Cortex of kidney (tissue), 1 donor: ENCODE measurements at places on chromosomes 12 and 14.

GRCh38 chr14:54329082-54329695, 67.6 kb upstream of the CDKN3 start:
- DNase-seq = no peak

- DNase-seq = no peak
Observed at GRCh38 chr12:57231276-57232021, 1.9 kb downstream of the SHMT2 start.

DNA sequence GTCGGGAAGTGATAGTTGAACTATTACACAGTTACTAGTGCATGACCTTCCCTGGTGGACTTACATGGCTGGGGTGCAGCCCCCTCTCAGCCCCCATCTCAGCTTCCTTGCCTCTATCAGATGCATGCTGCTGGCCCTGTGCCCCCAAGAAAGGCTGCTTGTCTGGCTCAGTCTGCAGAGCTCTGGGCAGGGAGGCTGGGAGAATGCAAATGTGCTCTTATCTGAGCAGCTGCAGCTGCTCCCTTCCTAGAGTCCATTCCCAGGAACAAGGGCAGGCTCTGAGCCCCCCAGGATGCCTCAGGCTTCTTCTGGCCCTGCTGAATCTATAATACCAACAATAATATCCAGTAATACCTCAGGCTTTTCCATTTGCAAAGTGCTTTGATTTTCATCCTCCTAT, 218.1 kb upstream of the SRRM4 start:
- no peak for DNase-seq

DNA sequence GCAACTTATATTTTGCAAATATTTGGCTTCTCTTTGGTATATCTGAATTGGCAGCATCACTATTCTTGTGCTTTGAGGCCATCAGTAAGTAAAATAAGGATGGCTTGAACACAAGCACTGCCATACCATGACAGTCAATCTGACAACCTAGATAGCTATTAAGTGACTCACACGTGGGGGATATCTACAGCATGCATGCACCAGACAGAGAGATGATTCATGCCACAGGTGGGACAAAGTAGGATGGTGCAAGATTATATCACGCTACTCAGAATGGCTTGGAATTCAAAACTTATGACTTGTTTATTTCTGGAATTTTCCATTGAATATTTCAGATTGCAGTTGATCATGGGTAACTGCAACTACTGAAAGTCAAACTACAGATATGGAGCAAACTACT, 675.6 kb upstream of the MDGA2 start:
- no peak for DNase-seq

DNA sequence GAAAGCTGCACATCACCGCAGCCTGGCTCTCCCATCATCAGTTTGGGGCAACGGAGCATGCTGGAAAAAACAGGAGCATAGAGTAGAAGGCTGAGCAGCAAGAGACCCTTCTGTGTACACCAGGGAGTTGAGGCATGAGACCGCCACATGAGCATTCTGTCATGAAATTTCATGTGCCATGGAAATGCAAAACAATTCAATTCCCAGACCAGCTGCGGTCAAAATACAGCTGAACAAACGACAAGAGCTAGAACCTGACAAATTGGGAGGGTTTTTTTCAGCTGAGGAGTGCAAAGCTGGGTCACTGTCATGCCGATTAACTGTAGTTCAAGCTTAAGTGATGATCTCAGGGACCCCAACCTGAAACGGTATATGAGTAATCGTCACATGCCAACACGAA, 37.1 kb downstream of the TMEM30B start:
- DNase-seq = no peak

DNA sequence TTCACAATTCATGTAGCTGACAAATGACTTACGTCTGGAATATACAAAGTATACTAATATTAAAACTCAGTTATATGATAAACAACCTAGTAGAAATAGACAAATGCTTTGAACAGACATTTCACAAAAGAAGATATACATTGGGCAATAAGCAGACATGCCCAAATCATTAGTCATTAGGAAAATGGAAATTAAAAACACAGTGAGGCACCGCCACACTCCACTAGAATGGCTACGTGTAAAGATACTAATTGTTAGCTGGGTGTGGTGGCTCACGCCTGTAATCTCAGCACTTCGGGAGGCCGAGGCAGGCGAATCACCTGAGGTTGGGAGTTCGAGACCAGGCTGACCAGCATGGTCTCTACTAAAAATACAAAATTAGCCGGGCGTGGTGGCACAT, 248.9 kb upstream of the TMEM132C start:
- no peak for DNase-seq

GRCh38 chr14:70407621-70408020, 9.3 kb downstream of the SYNJ2BP start:
- DNase-seq = no peak

DNA sequence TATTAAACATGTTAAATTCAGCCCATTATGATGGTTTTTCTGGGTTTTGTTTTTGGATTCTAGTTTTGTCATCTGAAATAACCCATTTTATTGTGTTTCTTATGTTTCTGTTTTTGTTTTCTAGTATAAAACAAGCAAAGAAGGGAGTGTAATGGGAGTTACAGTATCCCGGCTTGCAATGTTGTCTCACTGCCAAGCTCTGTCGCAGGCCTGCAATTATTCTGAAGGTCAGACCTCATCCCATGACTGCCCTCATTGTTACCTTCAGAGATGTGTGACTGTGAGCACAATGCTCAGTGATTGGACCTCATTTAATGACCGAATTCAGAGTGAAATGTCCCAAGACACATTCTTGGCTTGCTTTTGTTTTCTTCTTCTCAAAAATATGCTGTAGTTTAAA, 73.0 kb upstream of the ATF1 start:
- no peak for DNase-seq

DNA sequence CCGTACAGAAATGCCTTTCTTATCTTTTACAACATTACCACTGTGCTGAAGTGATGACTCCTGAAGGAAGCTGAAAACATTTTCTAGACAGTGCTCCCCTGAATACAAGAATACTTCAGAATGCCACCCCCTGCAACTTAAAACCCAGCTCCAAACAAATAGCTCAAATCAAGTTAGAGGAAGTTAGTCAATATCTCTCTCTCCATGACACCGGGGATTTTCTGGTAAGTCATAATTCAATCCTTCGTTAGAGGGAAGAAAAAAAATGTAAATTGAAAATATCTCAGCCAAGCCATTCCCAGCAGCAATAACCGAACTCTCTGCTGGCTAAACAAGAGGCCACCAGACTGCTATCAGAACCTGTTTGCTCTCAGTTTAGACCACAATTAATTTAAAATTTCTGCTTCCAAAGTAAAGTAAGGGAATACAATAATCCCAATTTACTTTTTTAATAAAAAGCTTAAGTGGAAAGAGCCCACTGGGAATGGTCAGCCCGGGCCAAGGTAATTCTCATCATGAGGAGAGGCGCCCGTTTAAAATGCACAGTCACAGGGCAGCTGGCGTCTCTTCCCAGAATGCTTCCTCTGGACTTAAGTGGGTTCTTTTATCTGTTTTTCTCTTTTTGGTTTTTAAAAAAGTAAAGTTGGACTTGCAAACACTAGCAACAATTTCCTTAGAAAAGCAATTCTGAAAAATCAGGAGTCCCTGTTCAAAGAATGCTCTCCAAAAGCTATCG, 710.1 kb upstream of the STXBP6 start:
- no peak for DNase-seq

- no peak for DNase-seq
Observed at GRCh38 chr12:77299910-77300669, 234.7 kb upstream of the E2F7 start.

DNA sequence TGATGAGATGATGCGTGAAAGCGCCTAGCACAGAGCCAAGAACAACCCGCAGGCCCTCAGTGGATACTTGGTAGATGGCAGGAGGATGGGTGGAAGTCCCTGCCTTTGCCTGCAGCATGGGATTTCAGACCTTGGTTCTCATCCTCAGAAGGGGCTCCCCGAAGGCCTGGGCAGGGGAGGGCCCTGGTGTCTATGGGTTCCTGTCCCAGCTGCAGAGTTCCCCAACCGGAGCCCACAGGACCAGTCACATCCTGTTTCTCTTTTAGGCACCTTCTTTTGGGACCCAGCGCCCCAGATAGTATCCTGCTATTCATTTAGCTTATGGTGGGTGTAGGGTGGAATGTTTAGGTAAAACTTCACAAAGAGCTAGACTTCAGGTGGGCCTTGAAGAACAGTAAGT, 55.5 kb downstream of the CALM1 start:
- DNase-seq = no peak

- DNase-seq = no peak
Observed at GRCh38 chr14:104546591-104547309, 32.8 kb upstream of the C14orf180 start.

- DNase-seq = no peak
Observed at GRCh38 chr14:71449316-71450055, 482.7 kb upstream of the RGS6 start.

DNA sequence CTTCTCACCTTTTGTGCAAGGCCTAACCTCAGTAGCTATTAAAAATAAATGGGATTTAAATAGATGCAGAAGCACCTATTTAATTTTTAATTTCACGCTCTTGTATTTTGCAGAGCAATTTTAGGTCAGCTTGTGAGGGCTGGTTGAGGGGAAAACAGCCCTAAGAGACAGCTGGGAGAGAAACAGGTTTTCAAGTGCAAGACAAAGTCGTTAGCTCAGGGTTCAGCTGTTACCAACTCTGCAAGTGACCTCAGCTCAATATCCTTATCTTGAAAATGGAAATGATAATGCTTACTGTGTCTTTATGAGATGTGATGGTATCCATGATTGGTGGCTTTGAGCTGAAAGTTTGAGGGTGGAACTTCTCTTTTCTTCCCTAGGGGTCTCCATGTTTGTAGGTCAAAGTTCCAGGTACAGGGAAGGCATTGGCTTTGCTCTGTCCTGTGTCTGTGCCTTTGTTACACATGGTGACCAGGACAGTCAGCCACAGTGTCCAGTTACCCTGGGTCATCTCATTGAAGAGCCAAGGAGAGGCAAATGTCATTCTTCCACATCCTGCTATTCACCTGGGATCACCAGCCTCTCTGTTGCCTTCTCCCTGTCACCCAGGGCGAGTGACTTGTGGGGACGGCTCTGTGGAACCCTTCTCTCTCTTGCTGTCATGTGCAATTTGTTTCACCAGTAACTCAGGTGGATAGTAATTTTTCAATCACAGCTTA, 100.3 kb downstream of the SAMD4A start:
- no peak for DNase-seq

- DNase-seq = no peak
Observed at GRCh38 chr12:58588770-58589169, 331.5 kb downstream of the LRIG3 start.

DNA sequence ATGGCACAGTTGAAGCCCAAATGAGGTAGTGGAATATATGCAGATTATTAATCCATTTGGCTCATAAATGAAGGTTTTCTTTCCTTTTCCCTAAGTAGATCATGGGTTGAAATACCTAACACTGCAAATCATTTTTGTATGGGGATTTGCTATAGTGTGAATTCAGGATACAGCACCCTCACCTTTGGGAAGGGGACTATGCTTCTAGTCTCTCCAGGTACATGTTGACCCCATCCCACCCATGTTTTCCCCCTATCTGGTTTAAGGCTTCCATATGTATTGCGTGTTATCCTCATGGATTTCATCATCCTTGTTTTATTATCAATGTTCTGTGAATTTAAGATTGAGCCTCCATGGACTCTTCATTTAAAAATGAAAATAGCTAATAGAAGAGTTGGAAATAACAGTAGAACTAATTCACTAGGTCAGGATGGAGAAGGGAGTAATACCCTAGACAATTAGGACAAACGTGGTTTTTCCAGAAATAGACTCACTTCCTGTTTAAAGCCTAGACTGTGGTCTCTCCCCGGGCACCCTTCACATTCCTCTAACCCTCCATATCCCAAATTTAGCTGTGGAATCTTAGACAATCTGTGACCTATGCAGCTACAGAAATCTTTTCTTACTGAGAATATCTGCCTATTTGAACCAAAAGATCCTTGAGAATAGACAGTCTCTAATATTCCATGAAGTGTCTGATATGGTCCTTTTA, 56.5 kb downstream of the DAD1 start:
- no peak for DNase-seq

- no peak for DNase-seq
Observed at GRCh38 chr12:24073170-24073810, 123.8 kb upstream of the SOX5 start.

DNA sequence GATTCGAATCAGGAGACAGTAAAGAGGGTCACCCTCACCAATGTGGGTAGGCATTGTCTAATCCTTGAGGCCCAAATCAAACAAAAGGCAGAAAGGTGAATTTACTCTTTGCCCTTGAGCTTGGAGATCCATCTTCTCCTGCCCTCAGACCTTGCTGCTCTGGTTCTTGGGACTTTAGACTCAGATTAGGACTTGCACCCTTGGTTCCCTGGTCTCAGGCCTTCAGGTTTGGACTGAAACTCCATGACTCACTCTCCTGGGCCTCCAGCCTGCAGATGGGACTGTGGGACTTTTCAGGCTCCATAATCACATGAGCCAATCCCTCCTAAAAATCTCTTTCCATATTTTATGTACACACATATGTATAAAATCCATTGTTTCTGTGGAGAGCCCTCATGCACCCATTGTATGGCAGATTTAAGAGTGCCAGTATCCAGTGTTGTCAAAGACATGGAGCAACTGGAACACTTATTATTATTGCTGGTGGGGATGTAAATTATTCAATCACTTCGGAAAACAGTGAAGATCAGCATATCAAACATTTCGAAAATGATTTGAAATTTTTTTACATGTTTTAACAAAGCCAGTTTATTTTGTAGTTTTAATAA, 48.7 kb downstream of the EID3 start:
- DNase-seq = no peak

GRCh38 chr14:98501335-98501734, 770.7 kb downstream of the BCL11B start:
- no peak for DNase-seq

DNA sequence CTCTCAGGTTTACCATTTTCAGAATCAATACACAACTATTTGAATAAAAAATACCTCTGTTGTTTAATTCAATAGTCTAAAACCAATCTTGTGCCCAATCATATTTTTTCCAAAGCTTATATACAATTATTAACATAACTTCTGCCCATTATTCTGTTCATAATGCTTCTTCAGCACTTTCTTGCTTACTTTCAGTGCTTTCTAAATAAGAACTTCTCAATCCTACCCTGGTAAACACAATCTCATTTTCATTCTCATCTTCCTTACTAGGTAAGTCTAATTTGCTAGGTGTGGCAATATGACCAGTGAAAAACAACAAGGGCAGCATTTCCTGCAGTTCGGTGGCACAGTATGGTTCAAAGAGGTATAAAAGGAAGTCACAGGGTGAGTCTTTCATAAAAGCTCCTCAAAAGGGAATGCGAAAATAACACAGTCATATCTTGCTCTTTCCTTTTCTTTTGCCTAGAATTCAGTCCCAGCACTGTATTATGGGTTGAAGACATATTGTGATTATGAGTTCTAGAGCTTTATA, 103.5 kb downstream of the FOXG1 start:
- no peak for DNase-seq

- DNase-seq = no peak
Observed at GRCh38 chr14:87898301-87898700, 94.7 kb downstream of the GALC start.

DNA sequence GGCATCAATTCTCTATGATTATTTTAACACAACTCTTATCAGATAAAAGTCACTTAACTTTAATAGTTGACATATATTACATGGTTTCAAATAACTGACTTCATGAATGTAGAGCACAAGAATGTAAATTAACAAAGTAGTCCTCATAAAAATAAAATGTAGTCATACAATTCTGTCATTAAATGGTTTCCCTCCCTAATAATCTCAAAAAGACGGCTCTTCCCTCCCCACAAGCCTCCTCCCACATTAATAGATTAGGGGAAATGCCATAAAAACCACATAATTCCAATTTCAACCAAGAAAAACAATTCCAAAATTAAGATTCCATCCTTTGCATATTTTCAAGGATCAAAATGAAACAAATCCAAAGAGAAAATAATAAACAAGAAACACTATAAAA, 36.7 kb downstream of the SPTLC2 start:
- no peak for DNase-seq

- no peak for DNase-seq
Observed at GRCh38 chr12:52865090-52865944, 16.5 kb upstream of the KRT78 start.
